ENCODE measurements at places on chromosomes 7 and 10. TPM values are rescaled to one million over a fixed set of nuclear protein-coding genes. Genes with fewer than 3 reads are reported as not detected.

The COMMD3 gene
- total RNA-seq: 62.7 TPM

The PAPOLB gene
- total RNA-seq: 1.5 TPM

The ARMC3 gene
- total RNA-seq: 0.77 TPM

The ASB10 gene
- 0.44 TPM for total RNA-seq

The DPYSL4 gene
- 55.0 TPM for total RNA-seq

The C10orf143 gene
- 0.71 TPM for total RNA-seq

The LIPJ gene
- total RNA-seq: 0.22 TPM

The LLCFC1 gene
- not detected for total RNA-seq

The NPTX2 gene
- 16.8 TPM for total RNA-seq

The ACTL6B gene
- total RNA-seq: 14.7 TPM

Measured in camera-type eye (tissue), 1 donor.